ENCODE measurements at places on chromosomes 6 and 20. TPM values are rescaled to one million over a fixed set of nuclear protein-coding genes. Genes with fewer than 3 reads are reported as not detected.

DNA sequence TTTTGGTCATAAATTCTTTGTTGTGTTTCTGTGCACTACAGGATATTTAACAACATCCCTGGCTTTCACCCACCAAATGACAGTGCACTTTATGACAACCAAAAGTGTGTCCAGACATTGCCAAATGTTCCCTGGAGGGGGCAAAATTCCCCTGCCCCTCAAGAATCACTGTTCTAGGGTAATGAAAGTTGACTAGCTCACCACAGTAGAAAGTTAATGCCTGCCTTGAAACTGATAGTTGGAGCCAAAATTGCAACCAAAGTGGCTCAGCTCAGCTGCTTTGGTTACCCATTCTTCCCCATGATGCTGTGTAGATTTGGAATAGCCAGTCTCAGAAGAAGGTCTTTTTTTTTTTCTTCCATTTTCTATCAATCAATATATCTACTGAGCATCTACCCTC lies 150.6 kb downstream of the RALGAPA2 start:
- H3K27ac ChIP-seq = no peak overlapping the region
- no peaks in the 10 kb centered on the region for H3K27me3 ChIP-seq
- H3K4me3 ChIP-seq = no peak overlapping the region

- DNase-seq = no peak
- H3K4me3 ChIP-seq = no peak overlapping the region
- no peak overlapping the region for H3K27ac ChIP-seq
These were observed 54.9 kb downstream of the CDH22 start for GRCh38 chr20:46253391-46253790.

TFAP2A gene
- total RNA-seq = 0.16 TPM

DNA sequence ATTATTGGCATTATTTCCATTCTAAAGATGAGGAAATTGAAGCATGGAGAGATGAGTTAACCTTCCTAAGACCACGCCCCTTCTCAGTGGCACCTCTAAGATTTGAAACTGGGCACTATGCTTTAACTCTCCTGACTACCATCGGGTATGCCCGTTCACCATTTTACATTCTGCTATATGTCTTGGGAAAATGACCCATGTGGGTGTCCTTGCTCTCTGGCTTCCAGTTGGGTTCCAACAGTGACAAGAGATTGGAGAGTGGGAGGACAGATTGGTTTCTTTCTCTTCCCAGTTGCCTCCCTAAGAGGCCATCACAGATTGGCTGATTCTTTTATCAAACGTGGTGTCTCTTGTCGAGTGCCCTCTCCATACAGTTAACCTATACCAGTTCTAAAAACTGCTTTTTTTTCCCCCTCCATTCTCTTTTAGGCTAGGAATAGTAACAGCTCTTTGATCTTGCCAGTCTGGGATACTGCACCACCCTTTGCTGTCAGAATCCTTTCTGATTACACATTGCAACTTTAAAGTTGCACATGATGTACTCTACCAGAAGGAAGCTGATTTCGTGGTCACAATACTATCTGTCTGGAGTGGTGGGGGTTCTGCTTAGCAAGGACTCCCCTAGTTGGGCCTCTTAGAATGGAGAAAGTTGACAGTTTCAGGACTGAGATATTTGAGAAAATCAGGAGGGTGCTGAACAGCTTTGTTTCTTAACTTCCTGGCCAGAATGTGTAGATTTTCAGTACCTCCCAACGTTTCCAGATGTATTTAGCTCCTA lies 88.0 kb upstream of the ELOVL5 start:
- H3K27me3 ChIP-seq = no peaks in the 10 kb centered on the region
- no peak for DNase-seq
- no peaks in the 10 kb centered on the region for H3K36me3 ChIP-seq
- H3K4me1 ChIP-seq = no peaks in the 10 kb centered on the region
- no peak overlapping the region for H3K4me3 ChIP-seq

DNA sequence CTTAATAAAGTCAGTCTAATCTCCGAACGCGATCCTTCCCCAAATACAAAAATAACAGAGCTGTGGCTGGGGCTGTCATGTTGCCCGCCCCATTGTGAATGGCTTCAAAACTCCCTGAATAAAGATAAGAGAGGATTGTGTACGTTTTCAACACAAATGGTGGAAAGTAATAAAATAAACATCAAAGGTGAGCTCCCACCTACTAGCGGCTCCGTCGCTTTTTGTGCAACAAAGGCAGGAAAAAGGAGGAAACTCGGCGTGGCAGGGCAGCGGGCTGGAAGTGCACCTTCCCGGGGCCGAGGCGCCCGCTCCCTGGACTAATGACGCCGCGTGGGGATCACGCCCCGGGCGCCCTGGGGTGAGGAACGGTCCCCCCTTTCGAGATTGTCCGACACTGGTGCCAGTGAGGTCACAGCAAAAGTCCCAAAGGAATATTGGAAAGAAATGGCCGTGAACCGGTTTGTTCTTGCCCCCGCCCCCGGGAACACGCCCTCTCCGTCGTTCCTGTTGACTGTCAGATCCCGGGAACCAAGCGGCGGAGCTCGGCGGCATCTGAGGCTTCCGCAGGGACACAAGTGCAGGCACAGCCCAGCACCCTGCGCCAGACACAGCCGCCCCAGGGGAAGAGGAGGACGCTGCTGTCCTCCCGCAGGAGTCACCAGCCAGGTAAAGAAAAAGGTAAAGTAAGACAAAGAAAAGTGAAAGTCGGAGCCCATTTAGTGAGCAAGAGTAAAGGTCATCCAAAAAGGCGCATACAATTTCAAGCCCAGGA lies 1.1 kb upstream of the FOXQ1 start:
- peaks cover 59% of the 10 kb centered on the region for H3K27me3 ChIP-seq
- no peaks in the 10 kb centered on the region for H3K36me3 ChIP-seq
- H3K27ac ChIP-seq = no peak overlapping the region
- H3K4me3 ChIP-seq = no peak overlapping the region
- H3K4me1 ChIP-seq = peaks cover 13% of the 10 kb centered on the region

SNAI1 gene
- total RNA-seq = 1.7 TPM

DNA sequence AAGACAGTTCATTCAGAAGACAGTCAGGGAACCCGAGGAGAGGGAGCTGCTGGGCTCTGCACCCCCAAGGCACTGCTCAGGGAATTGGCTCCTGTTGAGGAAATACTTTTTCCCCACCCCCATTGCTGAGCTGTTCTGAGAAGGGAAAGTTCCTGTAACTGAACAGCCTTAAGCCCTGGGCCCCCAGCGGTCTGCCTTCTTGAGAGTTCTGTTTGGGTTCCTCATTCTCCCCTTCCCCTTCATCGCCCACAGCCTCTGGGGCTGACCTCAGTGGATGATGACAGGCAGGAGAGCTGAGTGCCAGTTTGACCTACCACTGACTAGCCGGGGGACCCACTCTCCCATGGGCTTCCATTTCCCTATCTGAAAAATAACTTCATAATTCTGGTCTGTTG lies 10.7 kb downstream of the HCK start:
- H3K36me3 ChIP-seq = no peaks in the 10 kb centered on the region
- no peak for DNase-seq
- no peak overlapping the region for H3K4me3 ChIP-seq

TBX18 gene
- not detected for total RNA-seq

- H3K36me3 ChIP-seq = no peaks in the 10 kb centered on the region
- no peak for DNase-seq
- H3K27ac ChIP-seq = no peak overlapping the region
- no peaks in the 10 kb centered on the region for H3K27me3 ChIP-seq
- no peaks in the 10 kb centered on the region for H3K4me1 ChIP-seq
- H3K4me3 ChIP-seq = no peak overlapping the region
These were observed 15.0 kb downstream of the ESR1 start for GRCh38 chr6:151822252-151823111.

STK35 gene
- total RNA-seq = 18.9 TPM

DNA sequence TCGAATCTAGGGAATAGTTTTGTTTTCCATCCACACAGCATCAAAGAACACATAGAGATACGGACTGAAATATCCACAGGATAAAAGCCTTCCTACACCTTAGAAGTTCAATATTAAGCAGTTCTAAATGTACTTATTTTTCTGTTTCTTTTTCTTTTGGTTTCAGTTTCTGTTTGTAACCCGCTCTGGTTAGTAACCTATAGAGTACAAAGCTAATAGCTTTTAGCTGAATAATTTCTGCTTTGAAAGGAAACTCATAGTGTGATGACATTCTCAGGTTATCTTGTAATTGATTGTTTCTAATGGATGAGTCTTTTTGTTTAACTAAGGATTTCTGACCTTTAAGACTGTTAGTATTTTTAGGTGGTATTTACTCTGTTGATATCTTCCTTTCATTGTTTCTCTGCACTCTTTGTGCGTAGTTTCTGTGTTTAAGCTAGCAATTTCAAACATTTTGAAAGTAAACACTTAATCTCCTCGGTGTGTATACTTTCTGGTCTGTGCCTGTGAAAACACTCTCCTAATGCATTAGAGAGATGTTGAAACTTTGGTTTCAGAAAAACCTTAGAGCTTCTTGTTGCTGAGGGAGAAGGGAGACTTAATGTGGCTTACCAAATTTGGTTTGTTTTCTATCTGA lies 385.5 kb downstream of the HDGFL1 start:
- H3K36me3 ChIP-seq = no peaks in the 10 kb centered on the region
- H3K4me3 ChIP-seq = peak overlapping the region; percentile 34
- DNase-seq = no peak

SLC24A3 gene
- total RNA-seq = not detected

DNA sequence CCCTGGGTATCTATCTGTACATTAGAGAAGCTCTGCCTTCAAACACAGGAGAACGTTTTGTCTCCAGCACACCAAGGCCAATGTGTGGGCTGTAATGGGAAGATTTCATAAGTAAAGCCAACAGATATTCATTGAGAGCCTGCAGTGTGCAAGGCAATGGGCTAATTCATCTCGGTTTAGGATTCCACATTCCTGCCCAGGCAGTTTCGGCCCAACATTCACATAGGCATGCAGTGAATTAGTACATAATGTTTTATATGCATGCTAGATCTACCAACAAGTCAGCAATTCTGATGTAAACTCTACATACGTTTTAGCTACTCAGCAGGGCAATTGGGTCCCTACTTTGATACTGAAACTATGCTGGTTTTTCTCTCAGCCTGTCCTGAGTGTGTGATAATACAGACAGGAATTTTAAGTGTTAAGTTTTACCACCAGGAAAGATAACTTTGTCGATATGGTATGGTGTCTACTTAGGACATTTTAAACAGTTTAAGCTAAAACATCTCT lies 46.9 kb upstream of the NAA20 start:
- peaks cover 34% of the 10 kb centered on the region for H3K4me1 ChIP-seq
- H3K27ac ChIP-seq = no peak overlapping the region
- H3K27me3 ChIP-seq = no peaks in the 10 kb centered on the region
- no peak for DNase-seq
- no peak overlapping the region for H3K4me3 ChIP-seq
- no peaks in the 10 kb centered on the region for H3K36me3 ChIP-seq

C20orf202 gene
- not detected for total RNA-seq

PAX1 gene
- total RNA-seq = not detected

- DNase-seq = no peak
- H3K36me3 ChIP-seq = no peaks in the 10 kb centered on the region
- peaks cover 8% of the 10 kb centered on the region for H3K4me1 ChIP-seq
- H3K27ac ChIP-seq = no peak overlapping the region
- H3K4me3 ChIP-seq = no peak overlapping the region
These were observed 15.1 kb downstream of the PTPRA start for GRCh38 chr20:2888224-2888955.

- no peaks in the 10 kb centered on the region for H3K27me3 ChIP-seq
- H3K27ac ChIP-seq = no peak overlapping the region
- H3K36me3 ChIP-seq = no peaks in the 10 kb centered on the region
- no peaks in the 10 kb centered on the region for H3K4me1 ChIP-seq
- no peak overlapping the region for H3K4me3 ChIP-seq
These were observed 65.6 kb upstream of the HTR1E start for GRCh38 chr6:86871681-86872080.

DNA sequence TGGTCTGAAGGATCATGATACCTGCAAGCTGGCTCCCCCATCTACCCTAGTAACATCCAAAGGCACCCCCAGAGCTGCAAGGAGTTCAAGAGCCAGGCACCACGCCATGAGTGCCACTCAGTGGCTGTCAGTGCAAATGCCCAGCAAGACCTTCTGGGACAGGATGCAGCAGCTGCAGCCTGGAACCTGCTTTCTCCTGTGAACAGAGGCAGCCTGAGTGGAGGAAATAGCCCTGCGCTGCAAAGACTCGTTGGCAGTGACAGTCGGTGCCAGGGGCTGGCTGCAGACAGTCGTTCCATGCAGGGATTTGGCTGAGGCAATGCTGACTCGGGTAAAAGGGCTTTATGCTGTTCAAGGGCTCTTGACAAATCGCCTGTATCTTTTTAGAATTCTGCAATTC lies 15.7 kb upstream of the SSTR4 start:
- H3K4me1 ChIP-seq = no peaks in the 10 kb centered on the region
- DNase-seq = no peak

GRCh38 chr20:10419550-10420133 lies 14.4 kb downstream of the MKKS start:
- H3K27me3 ChIP-seq = no peaks in the 10 kb centered on the region
- H3K36me3 ChIP-seq = peaks cover 24% of the 10 kb centered on the region
- no peak overlapping the region for H3K4me3 ChIP-seq
- H3K27ac ChIP-seq = no peak overlapping the region

SEMG1 gene
- not detected for total RNA-seq

GRCh38 chr6:84093441-84094435 lies 60.2 kb downstream of the MRAP2 start:
- no peaks in the 10 kb centered on the region for H3K4me1 ChIP-seq
- H3K36me3 ChIP-seq = no peaks in the 10 kb centered on the region
- H3K27me3 ChIP-seq = no peaks in the 10 kb centered on the region
- H3K27ac ChIP-seq = no peak overlapping the region
- no peak for DNase-seq
- H3K4me3 ChIP-seq = no peak overlapping the region

PRICKLE4 gene
- not detected for total RNA-seq

DNA sequence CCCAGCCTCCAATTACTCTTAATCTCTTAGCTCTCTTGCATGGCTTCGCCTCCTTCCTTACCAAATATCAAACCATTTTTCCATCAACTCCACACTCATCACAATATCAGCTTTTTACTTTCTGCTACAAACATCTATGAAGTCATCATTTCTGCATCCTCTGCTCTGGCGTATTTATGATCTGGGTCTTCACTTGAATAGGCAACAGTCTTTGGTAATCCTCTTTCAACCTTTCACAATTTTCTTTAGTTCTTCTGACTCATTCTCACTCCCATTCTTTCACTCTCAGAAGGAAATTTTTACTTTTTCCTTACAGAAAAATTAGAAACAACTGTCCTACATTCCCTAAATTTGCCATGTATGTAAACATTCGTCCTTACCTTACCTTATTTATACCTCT lies 522.4 kb downstream of the HDGFL1 start:
- H3K36me3 ChIP-seq = no peaks in the 10 kb centered on the region
- H3K27me3 ChIP-seq = no peaks in the 10 kb centered on the region
- H3K4me3 ChIP-seq = no peak overlapping the region
- H3K4me1 ChIP-seq = no peaks in the 10 kb centered on the region

Data from CD4-positive, alpha-beta T cell (primary cell).